Lower lobe of right lung (tissue), 2 donors: ENCODE measurements at places on chromosomes 4 and X. TPM values are rescaled to one million over a fixed set of nuclear protein-coding genes. Genes with fewer than 3 reads are reported as not detected.

- no peak overlapping the region for H3K4me3 ChIP-seq
- no peaks in the 10 kb centered on the region for H3K36me3 ChIP-seq
- no peaks in the 10 kb centered on the region for H3K4me1 ChIP-seq
- H3K27ac ChIP-seq: no peak overlapping the region
Measured at GRCh38 chr4:73006286-73006990, 63.1 kb downstream of the COX18 start.

- peak; percentile 27 for DNase-seq
- no peak overlapping the region for H3K4me3 ChIP-seq
- no peak overlapping the region for H3K27ac ChIP-seq
- no peaks in the 10 kb centered on the region for H3K4me1 ChIP-seq
- H3K27me3 ChIP-seq: peaks cover 16% of the 10 kb centered on the region
Measured at GRCh38 chr4:3819210-3819919, 53.2 kb downstream of the ADRA2C start.

DNA sequence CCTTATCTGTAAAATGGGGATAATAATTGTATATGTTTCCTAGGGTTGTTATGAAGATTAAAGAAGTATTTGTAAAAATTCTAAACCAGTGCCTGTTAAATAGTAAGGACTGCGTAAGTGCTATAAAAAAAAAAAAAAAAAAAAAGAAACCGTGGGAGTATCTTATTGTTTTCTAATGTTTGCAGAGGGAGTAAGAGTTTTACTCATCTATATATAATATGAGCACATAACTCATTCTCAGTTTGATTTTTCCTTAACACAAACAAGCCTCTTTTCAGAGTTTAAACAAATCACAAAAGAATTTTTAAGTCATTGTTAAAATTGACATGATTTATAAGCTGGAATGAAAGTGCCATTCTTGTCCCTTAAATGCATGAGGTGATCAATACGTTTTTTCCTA is 104.9 kb downstream of the AMELX start:
- H3K27ac ChIP-seq: no peak overlapping the region
- no peak overlapping the region for H3K4me3 ChIP-seq
- DNase-seq: no peak
- H3K4me1 ChIP-seq: no peaks in the 10 kb centered on the region

SRPK3 gene
- not detected for total RNA-seq

PFKFB1 gene
- 0.27 TPM for total RNA-seq

CEP135 gene
- total RNA-seq: 8.2 TPM
